Dermis microvascular lymphatic vessel endothelial cell (primary cell): ENCODE measurements at places on chromosomes 11 and 22. TPM values are rescaled to one million over a fixed set of nuclear protein-coding genes. Genes with fewer than 3 reads are reported as not detected.

DNA sequence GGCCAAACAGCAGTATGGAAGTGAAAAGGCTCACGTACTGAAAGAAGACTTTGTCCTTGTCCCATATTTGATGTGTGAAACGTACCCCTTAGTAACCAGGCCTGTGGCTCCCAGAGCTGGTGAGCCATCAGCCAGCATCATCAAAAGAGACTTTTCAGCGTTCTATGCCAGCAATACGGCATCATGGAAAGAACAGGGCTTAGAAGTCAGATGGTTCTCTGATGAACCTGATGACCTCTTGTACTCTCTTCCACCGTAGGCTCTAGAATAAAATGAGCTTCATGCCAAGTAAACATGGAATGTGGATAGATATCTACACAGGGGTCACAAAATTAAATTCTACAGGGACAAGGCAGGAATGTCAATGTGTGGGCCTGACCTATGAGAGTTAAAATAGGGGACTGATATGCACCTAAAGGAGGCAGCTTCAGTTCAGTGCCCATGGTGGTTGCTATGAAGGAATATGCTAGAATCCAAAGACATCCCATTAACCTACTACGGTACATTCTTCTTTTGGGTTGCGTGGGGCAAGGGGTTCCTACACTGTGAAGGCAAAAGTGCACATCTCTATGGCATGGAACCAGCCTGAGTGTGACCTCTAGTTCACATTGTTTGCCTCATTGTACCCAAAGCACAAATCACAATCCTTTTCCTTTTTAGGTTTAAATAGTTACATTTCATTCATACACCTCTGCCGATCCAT is 130.6 kb downstream of the ETS1 start:
- DNase-seq: peak; percentile 83

- no peak for DNase-seq
Measured at GRCh38 chr11:78417175-78417887, at the start of gene GAB2. TSS of gene GAB2 (minus strand) at chr11:78417820. CDS start at chr11:78417720, 100 bp downstream.

DNA sequence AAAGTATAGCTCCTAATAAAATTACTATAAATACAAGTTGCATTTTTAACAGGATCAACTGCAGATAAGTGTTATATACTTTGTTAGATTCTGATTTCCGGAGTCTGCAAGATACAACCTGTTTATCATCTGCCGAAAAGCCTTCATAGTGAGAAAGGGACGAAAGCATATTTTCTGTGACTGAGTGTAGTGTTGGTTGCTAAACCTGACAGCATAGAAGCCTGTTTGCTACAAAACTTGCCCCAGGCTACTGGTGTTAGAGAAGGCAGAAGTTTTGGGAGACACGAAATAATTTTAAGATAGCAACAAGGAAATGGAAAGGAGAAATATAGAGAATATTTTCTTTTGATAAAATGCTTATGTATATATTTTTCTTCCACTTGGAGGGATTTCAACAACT is 243.5 kb upstream of the NARS2 start:
- DNase-seq: no peak

SCN4B gene
- under 0.01 TPM in 2 replicates for total RNA-seq
